Sigmoid colon (tissue), 7 donors: ENCODE measurements at places on chromosomes 1 and 21. TPM values are rescaled to one million over a fixed set of nuclear protein-coding genes. Genes with fewer than 3 reads are reported as not detected.

Gene NTRK1
- total RNA-seq, result 2.5 TPM

Gene FCGR3B
- 2.0 TPM for total RNA-seq

Gene KCNA3
- total RNA-seq, result 0.82 TPM

Gene VAMP3
- 2,991 TPM for total RNA-seq

Gene AADACL4
- total RNA-seq, result not detected

Gene AKR7A3
- total RNA-seq, result 1.9 TPM

DNA sequence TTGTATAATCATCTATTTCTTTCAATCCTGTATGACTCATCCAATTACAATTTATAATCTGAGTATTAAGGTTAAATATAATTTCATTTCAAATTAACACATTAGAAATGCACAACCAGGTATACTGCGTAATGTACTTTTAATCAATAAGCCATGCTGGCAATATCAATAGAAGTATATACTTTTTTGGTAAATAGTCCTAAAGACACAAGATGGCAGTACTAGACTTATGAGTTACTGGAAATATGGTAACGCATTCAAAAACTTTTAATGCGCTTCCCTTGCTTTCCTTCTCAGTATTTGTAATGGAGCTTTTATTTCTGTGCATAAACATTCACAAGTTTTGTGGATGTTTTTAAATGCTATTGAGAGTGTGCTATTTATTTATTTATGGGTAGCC lies 1162.0 kb upstream of the TMPRSS15 start:
- no peaks in the 10 kb centered on the region for H3K27me3 ChIP-seq
- H3K36me3 ChIP-seq, result no peaks in the 10 kb centered on the region
- DNase-seq, result no peak

GRCh38 chr21:45970674-45971615 lies 10.6 kb upstream of the COL6A1 start:
- H3K27ac ChIP-seq, result peak overlapping the region; percentile 97
- H3K36me3 ChIP-seq, result no peaks in the 10 kb centered on the region
- no peak overlapping the region for H3K4me3 ChIP-seq

DNA sequence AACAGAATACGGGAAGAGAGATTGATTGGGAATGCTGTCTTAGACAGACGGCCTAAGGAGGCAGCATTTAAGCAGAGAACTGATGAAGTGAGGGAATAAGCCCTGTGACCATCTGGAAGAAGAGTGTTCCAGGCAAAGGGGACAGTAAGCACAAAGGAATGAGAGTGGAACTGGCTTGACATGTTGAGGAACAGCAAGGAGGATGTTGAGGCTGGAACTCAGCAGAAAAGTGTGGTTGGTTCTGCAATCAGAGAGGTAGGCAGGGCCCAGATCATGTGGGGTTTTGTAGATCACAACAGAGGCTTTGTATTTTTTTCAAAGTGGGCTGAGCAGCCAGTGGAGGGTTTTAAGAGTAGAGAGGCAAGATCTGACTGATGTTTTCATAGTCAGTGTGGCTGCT lies 157.4 kb downstream of the DNM3 start:
- H3K4me3 ChIP-seq, result no peak overlapping the region
- no peaks in the 10 kb centered on the region for H3K36me3 ChIP-seq
- no peaks in the 10 kb centered on the region for H3K4me1 ChIP-seq
- H3K27me3 ChIP-seq, result no peaks in the 10 kb centered on the region
- DNase-seq, result no peak

- no peak overlapping the region for H3K4me3 ChIP-seq
- no peaks in the 10 kb centered on the region for H3K27me3 ChIP-seq
- no peaks in the 10 kb centered on the region for H3K4me1 ChIP-seq
- no peak for DNase-seq
- no peak overlapping the region for H3K27ac ChIP-seq
These were observed 42.5 kb downstream of the CCN1 start for GRCh38 chr1:85623061-85623471.

- no peak overlapping the region for H3K27ac ChIP-seq
- no peaks in the 10 kb centered on the region for H3K36me3 ChIP-seq
- H3K27me3 ChIP-seq, result no peaks in the 10 kb centered on the region
- H3K4me3 ChIP-seq, result no peak overlapping the region
These were observed 23.5 kb downstream of the COP1 start for GRCh38 chr1:176183618-176184017.

- DNase-seq, result no peak
- H3K4me1 ChIP-seq, result no peaks in the 10 kb centered on the region
- no peaks in the 10 kb centered on the region for H3K27me3 ChIP-seq
- H3K27ac ChIP-seq, result no peak overlapping the region
- H3K4me3 ChIP-seq, result no peak overlapping the region
- H3K36me3 ChIP-seq, result no peaks in the 10 kb centered on the region
These were observed 642.7 kb upstream of the CXADR start for GRCh38 chr21:16870103-16870502.

DNA sequence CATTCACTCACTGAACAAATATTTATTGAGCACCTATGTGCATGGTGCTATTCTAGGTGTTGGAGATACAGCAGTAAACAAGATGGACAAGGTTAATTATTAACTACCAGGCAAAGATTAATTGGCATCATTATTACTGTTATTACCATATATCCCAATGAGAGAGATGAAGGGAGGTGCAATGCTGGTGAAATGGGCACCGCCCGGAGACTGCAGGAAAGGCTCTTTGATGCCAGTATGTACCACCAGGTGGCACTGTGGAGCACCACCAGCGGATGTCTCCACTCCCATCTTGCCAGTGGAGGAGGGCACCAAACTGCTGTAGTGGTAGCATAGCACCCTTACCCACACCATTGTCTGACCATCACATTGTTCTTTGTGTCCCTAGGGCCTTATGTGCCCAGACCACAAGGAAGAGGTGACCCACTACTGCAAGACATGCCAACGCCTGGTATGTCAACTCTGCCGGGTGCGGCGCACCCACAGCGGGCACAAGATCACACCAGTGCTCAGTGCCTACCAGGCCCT lies 3.0 kb downstream of the TRIM46 start:
- no peak overlapping the region for H3K4me3 ChIP-seq
- peaks cover 13% of the 10 kb centered on the region for H3K4me1 ChIP-seq
- H3K36me3 ChIP-seq, result no peaks in the 10 kb centered on the region
- no peak overlapping the region for H3K27ac ChIP-seq
- peak; percentile 91 for DNase-seq

DNA sequence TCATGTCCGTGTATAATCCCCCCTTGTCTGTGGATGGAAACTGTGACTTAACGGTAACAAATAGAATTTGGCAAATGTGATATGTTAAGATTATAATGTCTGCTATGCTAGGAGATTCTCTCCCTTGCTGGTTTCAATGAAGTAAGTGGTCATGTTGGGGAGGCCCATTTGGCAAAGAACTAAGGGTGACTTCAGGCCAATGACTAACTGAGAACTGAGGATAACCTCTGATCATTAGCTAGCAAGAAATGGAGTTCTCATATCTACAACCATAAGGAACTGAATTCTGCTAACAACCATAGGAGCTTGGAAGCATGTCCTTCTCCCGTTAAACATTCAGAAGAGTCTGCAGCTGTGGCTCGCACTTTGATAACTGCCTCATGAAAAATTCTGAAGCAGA lies 2.3 kb downstream of the IFI44L start:
- H3K27me3 ChIP-seq, result no peaks in the 10 kb centered on the region
- peaks cover 20% of the 10 kb centered on the region for H3K4me1 ChIP-seq
- no peaks in the 10 kb centered on the region for H3K36me3 ChIP-seq
- H3K27ac ChIP-seq, result no peak overlapping the region
- no peak overlapping the region for H3K4me3 ChIP-seq
- DNase-seq, result no peak

GRCh38 chr1:172269084-172269483 lies 151.4 kb upstream of the C1orf105 start:
- no peaks in the 10 kb centered on the region for H3K27me3 ChIP-seq
- no peaks in the 10 kb centered on the region for H3K36me3 ChIP-seq
- peak overlapping the region; percentile 53 for H3K27ac ChIP-seq

DNA sequence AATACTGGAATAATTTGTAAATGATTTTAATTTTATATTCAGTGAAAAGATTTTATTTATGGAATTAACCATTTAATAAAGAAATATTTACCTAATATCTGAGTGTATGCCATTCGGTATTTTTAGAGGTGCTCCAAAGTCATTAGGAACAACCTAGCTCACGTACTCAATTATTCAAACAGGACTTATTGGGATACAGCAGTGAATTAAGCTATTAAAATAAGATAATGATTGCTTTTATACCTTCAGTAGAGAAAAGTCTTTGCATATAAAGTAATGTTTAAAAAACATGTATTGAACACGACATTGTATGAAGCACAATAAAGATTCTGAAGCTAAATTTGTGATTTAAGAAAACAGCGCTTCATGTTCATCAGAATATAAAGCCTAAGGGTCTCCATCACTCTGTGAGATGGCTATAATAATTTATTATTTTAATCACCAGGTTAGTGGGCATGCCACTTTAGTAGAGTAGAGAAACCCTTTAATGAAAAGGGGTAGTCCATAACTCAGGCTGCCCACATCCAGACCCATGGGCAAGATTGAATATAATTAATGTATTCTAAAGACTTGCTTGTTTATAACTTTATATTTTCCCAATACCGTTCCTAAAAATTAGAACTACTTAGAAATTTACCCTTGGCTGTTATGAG lies 3.2 kb downstream of the CCN1 start:
- H3K27me3 ChIP-seq, result no peaks in the 10 kb centered on the region
- DNase-seq, result no peak
- peak overlapping the region; percentile 99 for H3K27ac ChIP-seq
- H3K4me3 ChIP-seq, result no peak overlapping the region
- no peaks in the 10 kb centered on the region for H3K4me1 ChIP-seq

DNA sequence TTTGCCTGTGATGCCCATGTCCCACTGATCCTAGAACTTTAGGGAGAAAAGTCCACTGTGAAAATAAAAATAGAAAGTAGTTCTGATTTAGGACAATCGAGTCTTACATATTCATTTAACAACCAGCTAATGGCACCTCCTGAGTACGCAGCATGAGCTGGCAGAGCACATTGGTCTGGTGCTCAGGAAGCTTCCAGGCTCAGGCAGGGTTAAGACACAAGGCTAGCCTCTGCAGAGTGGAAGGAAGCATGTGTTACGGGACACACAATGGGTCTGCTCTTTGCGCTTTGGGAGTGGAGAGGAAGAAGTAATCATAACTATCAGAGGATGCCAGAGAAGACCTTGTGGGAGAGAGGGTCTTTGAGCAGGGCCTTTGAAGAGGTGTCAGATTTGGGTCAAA lies 4.2 kb upstream of the KLHDC8A start:
- H3K4me1 ChIP-seq, result peaks cover 8% of the 10 kb centered on the region
- H3K4me3 ChIP-seq, result no peak overlapping the region
- no peaks in the 10 kb centered on the region for H3K36me3 ChIP-seq
- no peak overlapping the region for H3K27ac ChIP-seq
- DNase-seq, result no peak

DNA sequence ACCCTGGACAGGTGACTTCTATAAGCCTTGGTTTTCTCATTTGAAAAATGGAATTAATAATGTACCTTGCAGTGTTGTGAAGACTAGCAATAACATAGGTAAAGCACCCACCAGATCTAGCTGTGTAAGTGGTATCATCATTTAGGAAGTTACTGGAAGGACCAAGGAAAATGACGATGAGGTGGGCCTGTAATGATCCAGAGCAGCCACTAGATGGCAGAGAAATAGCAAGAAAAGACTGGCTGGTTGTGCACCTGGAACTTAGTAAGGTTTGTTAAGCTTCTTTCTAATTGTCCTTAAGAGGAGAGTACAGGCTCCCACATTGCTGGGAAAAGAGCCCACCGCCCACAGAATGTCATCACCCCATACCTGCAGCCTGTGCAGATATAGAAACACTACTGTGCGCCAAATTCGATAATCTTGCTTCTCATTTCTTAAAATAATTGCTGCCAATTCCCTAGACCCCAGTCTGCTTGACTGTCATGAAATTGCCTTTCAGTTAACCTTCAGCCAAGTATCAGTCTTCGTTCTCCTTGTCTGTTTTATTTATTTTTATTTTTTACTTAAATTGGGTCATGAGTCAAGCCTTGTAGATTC lies 37.2 kb downstream of the WNT4 start:
- no peaks in the 10 kb centered on the region for H3K27me3 ChIP-seq
- no peak for DNase-seq
- no peak overlapping the region for H3K27ac ChIP-seq
- H3K36me3 ChIP-seq, result no peaks in the 10 kb centered on the region
- H3K4me1 ChIP-seq, result no peaks in the 10 kb centered on the region
- no peak overlapping the region for H3K4me3 ChIP-seq

DNA sequence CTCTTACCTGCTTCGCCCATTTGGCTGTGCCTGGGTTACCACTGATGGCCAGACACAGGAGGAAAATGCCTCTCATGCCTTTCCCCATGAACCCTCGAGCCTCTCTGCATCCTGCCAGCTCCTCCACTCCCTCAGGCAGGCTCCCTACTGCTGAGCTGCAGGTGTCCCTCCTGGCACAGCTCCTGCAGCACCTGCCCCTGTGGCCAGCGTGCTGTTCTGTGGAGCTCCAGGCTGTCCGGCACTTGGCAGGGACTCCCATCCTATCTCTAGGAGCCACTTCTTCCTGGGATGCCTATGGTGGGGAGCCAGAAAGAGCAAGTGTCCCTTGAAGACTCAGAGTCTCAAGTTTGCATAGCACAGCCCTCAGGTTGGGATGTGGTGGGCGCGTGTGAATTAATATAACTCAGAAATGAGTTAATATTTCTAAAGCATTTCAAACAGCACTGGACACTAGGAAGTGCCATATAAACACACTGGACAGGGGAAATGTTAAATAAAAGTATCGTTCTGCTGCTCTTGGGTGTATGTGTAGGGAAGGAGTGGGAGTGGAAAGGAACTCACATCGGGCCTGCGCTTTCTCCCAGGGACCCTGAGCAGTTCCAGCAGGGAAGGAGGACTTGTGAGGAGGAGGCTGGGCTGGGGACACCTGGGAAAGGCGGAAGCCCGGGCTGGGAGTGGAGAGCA lies 2.7 kb downstream of the LRRC71 start:
- no peaks in the 10 kb centered on the region for H3K36me3 ChIP-seq
- peak overlapping the region; percentile 11 for H3K4me3 ChIP-seq
- H3K27me3 ChIP-seq, result peaks cover 87% of the 10 kb centered on the region
- no peak overlapping the region for H3K27ac ChIP-seq
- no peak for DNase-seq
